ENCODE measurements at places on chromosomes 2 and 18. TPM values are rescaled to one million over a fixed set of nuclear protein-coding genes. Genes with fewer than 3 reads are reported as not detected.

DNA sequence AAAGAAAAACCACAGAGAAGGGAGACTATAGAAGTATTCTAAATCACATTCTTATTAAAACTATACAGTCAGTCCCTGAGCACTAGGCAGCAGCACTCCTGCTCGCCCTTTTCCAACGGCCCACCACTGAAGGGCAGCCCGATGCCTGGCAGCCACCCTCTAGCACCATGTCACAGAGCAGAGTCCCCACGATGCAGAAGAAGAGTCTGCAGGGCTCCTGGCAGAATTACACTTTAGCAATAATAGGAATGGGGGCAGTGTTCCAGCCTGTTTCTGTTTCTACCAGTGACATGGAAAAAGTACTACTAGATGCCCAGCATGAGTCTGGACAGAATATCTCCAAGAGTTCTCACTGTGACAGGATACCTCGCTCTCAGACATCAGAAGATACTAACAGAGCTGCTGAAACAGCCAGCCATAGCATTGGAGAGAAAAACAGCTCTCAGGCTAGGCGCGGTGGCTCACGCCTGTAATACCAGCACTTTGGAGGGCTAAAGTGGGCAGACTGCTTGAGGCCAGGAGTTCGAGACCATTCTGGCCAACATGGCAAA lies 87.6 kb downstream of the C2orf74 start:
- DNase-seq: no peak

DNA sequence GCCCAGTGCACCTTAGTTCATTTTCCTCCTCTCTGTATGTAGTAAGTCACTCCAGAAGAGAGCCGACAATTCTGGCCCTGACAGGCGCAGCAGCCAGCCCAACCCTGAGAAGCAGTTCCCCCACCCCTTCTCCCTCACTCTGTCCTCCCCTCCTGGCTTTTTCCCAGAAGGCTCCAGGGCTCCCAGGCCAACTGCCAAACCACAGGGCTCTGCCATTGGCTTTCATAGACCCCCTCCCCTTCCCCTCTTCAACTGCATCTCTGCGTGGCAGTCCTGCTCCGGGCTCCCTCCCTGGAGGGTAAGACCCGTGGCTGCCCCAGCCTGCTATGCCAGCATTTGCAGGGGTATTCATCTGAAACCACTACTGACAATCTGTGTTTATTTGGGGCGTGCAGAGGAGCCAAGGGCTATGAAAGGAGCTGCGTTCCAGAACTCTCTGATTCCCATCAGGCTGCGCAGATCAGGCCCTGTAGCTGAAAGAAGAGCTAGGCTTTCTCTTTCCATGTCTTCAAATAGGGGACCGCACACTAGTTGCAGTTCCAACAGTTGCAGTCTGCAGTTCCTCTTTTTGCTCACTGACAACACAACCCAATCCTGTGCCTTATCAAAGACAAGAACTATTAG lies 388.6 kb upstream of the TNP1 start:
- DNase-seq: peak; percentile 45

GRCh38 chr18:79846936-79847557 lies 49.3 kb downstream of the KCNG2 start:
- no peak for DNase-seq

DNA sequence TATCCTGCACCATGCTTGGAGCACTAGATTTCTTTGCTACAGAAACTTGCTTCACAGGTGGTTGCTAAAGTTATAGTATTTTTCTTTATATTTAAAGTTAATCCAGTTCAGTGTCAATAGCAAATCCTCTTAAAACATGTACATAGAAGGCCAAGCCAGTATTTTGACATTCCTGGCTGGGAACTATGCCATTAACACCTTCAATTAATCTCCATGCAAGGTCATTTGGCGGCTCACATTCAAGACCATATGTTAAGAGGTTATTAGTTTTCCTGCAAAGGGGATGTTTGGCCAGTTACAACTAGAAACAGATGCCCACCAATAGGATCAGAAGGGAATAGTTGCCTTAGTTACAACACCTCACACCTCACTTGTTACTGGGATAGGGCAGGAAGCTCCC lies 261.3 kb upstream of the MEIS1 start:
- DNase-seq: no peak

GRCh38 chr18:3405713-3406112 lies 44.3 kb upstream of the TGIF1 start:
- DNase-seq: no peak

DNA sequence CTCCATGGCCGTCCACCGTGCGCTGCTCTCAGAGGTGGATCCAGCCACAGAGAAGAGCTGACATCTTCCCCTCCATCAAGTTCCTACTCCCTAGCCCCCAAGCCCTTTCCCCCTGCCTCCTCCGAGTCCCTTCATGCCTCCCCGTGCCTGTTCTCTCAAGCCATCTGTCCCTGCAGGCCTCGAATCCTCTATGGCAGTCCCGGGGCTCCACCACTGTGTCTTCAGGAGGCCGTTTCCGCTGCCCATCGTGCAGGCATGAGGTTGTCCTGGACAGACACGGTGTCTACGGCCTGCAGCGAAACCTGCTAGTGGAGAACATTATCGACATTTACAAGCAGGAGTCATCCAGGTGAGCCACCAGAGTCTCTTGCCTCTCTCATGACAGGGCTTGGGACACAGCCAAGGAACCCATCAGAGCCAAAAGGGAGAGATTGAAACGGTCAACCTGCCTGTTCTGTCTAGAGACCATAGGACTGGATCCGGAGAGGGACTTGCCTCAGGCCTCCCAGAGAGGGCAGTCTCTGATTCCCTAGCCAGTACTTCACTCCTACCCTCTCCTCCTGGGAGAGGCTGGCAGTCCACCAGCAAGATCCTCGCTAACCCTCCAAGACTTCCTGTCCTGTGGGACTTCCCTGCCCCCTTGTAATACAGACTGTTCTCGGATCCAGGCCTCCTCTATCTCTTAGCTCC lies 9.7 kb downstream of the UCN start:
- DNase-seq: no peak

- peak; percentile 33 for DNase-seq
Measured at GRCh38 chr2:160227293-160227915, 27.3 kb upstream of the ITGB6 start.

DNA sequence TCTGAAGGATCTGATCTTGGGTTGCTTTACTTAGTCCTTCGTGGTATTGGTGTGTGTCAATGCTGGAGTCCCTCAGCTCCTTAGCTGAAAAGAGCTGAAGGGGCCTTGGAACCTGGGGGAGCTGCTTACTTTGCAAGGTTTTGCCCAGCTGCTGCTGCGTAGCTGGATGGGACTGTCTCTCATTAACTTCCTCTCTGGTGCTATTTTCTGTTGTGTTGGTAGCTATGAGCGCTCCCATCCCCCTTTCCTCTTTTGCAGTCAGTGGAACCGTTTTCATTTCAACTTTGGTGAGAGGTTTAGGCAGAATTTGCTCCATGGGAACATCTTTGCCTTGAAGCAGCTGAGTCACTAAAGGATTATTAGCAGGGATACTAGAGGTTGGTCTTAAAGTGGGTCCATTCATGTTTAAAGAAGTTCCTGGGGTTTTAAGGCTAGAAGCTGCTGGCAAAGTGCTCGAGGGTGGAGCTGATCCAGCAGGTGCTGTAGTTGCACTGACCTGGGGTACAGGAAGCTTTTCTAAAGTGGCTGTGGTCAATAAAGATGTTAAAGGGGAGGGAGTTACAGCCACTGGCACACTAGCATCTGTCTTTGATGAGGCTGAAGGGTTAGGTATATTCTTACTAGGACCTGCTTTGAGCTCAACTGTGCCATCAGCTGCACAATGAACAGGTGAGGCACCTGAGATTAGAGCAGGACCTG lies 69.9 kb upstream of the DTNB start:
- DNase-seq: no peak

- DNase-seq: no peak
Measured at GRCh38 chr2:85628658-85629057, 12.7 kb downstream of the USP39 start.

DNA sequence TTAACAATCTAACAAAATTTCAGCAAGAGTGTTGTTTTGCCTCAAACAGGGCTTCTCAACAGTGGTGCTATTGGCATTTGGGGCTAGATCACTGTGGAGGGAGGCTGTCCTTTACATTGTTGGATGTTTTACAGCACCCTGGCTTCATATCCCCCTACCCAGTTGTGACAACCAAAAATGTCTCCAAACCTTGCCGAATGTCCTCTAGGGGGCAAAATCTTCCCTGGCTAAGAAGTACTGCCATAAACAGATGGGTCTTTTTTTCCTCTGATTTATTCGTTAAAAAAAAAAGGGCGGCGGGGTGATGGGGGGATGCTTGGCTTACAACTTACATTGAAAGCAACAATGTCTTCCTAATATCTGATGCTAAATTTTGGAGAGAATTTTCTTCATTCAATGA lies 207.6 kb upstream of the CCDC150 start:
- no peak for DNase-seq

GRCh38 chr2:234448506-234449184 lies 48.2 kb downstream of the ARL4C start:
- DNase-seq: no peak

GRCh38 chr2:212213191-212213590 lies 325.4 kb downstream of the ERBB4 start:
- no peak for DNase-seq

Gene VRK2
- total RNA-seq: 16.7 TPM

DNA sequence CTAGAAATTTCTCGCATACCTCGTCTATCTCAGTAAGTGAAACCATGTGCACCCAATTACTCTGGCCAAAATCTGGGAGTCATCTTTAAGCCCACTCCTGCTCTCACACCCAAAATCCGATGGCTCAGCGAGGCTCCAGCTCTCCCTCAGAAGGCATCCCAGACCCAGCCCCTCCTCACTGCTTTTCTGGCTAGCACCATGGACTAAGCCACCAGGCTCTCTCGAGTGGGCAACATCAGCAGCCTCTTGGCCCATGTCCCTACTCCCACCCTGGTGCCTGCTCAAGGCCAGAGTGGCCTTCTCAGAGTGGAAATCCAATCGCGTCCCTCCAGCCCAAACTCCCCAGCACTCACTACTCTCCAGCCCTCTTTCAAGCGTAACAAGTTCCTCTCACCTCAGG lies 27.2 kb downstream of the TNS1 start:
- no peak for DNase-seq

Gene RFTN2
- total RNA-seq: 9.0 TPM

DNA sequence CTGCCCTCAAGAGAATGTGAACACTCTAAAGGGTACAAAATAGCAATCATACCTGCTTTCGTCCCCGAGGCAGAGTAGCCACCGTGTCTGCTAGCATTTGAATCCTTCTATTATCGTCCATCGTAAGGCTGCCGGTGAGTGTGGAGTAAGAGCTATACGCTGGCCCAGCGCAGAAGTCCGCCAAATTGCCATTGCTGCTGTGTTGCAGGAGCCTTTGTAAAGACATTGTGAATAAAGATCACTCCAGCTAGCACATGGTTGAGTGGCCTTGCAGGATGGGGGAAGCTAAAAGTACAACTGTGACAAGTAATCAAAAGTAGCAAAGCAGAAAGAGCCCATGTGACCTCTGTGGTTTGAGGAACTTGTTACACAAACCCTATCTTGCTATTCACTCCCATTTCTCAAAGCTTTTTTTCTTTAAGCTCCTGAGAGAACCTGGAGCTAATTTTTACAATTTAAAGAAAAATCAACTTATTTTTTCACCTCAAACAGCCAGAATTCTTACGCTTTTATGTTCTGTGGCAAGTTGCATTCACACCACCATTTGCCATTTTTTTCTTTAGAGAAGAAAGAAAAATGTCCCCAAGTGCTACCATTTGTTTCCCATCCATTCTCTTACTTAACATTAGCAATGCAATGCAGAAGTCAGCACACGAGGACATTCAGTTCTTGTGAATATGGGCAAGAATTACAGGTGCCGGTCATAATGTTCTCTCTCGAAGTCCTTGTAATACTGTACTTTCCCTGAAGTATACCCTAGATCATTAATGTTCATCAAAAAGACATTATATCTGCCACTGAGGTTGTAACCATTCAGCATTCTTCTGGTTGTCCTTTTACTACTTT lies at the start of gene CYTIP:
Gene CYTIP (minus strand): TSS at position 295 of the 846 bp plus-strand sequence. CDS start 69 bp downstream, at position 226.
- peak; percentile 19 for DNase-seq

GRCh38 chr2:44895061-44895460 lies 46.4 kb upstream of the SIX3 start:
- no peak for DNase-seq

Gene ACTG2
- total RNA-seq: 11.5 TPM

Gene PROKR1
- not detected for total RNA-seq

- DNase-seq: peak; percentile 47
Measured at GRCh38 chr2:178306352-178307073, 112.2 kb downstream of the OSBPL6 start.

Gene FAM228A
- 1.5 TPM for total RNA-seq

Gene IRS1
- total RNA-seq: 55.7 TPM

GRCh38 chr18:58661423-58661822 lies 9.8 kb upstream of the MALT1 start:
- DNase-seq: no peak

DNA sequence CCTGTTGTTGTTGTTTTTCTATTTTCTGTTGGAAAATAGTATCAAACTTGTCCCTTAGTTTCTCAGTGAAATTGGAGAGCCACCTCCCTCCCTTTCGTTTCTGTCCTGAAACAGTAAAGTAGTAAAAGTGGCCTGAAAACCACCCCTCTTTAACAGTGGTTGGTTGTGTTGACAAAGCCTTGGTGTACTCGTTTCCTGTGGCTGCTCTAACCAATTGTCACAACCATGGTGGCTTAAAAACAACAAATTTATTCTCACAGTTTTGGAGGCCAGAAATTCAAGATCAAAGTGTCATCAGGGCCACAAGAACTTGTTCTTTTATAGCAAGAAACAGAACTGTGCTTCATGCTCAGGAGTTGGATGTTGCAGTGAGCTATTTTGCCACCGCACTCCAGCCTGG lies 4.0 kb upstream of the DYSF start:
- DNase-seq: no peak

GRCh38 chr2:113974727-113975126 lies 84.8 kb downstream of the ACTR3 start:
- DNase-seq: no peak

Gene IL18R1
- total RNA-seq: 5.2 TPM

Gene WNT10A
- not detected for total RNA-seq

Gene DUSP19
- total RNA-seq: 5.5 TPM

- DNase-seq: peak; percentile 89
Measured at GRCh38 chr18:10588975-10589374, 63.1 kb downstream of the NAPG start.

Measured in adrenal gland (tissue), 19 donors.